ENCODE measurements at places on chromosomes 1 and 21.

DNA sequence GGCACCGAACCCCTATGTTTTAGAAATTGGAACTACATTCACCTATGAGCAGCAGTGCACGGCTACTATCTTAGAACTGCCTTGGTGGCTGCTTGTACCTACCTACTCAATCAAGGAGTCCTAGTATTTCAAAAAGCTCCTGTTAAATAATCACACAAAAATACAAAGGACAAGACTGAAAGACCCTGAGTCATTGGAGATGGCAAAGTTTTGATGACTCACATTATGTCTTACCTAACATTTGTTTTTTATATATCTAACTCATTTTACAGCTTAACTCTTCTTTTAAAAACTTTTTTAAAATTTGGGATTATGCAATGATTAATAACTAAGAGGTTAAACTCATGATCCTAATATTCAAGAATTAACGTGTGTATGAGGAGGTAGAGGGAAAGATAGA is 1206.0 kb upstream of the TMPRSS15 start:
- DNase-seq: no peak

DNA sequence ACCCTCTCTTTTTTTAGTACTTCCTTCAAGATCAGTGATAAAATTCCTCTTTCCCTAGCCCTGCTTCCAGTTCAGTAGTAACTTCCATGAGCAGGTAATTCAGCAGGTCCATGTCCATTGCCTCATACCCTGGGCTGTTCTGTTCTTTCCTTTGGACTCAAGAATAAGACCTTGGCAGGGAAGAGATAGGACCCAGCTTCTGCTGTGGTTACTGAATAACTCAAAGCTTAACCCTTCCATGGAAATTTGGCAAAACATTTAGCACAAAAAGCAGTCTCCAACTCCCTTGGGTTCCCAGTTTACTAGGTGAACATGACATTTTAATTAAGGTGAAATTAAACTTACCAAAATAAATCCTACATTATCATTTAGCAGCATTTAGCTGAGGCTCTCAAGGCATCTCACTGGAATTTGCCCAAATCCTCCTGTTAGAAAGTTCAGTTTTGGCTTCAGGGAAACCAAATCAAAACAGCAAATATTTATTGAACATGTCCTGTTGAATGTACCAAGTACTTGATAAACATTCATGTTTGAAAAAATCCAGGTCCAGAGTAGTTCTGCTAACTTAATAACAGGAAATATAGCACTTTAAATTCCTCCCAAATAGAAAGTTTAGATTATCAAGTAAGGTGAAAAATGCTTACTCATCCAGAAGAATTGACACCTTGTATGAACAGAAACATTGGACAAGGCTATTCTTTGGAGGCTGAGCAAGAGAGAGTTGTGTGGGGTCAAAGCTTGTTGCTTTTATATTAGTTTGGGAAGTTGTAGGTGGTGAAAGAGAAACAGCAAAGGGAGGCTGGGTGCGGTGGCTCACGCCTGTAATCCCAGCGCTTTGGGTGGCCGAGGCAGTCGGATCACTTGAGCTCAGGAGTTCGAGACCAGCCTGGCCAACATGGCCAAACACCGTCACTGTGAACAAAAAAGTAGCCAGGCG is 8.4 kb upstream of the SERPINC1 start:
- DNase-seq: no peak

DNA sequence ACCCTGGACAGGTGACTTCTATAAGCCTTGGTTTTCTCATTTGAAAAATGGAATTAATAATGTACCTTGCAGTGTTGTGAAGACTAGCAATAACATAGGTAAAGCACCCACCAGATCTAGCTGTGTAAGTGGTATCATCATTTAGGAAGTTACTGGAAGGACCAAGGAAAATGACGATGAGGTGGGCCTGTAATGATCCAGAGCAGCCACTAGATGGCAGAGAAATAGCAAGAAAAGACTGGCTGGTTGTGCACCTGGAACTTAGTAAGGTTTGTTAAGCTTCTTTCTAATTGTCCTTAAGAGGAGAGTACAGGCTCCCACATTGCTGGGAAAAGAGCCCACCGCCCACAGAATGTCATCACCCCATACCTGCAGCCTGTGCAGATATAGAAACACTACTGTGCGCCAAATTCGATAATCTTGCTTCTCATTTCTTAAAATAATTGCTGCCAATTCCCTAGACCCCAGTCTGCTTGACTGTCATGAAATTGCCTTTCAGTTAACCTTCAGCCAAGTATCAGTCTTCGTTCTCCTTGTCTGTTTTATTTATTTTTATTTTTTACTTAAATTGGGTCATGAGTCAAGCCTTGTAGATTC is 37.2 kb downstream of the WNT4 start:
- DNase-seq: no peak

GRCh38 chr1:32142446-32143301 is 34.8 kb downstream of the KPNA6 start:
- DNase-seq: peak; percentile 54

- DNase-seq: no peak
These were observed 61.5 kb downstream of the SYT2 start for GRCh38 chr1:202648605-202649226.

DNA sequence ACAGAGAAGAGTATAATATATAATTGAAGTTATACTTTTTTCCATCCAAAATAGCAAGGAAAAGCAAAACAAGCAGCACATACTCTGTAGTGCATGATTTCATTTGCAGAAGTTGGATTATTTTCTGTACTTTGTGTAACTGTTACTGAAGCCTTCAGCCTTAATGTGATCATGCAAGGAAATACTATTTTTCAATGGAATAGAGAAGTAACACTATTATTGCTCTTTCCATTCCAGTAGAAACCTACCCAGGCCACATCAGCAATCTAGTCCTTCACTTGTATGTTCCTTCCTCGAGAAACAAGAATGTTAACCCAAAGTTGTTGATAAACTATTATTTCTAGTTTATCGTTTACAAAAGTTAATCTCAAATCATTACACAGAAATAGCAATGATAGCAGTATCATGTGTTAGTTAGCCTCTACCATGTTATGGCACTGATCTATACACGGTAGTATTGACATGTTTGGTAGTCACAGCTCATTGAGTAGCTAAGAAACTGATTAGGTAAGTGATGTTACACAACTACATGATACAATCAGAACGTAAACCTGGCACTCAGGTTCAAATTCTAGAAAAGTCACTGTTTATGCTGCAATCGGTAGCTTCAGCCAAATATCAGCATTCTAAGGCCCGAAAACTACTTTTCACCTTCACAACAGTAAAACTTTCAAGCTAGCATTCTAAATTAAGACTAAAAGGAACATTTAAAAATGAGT is 37.6 kb upstream of the CHRM3 start:
- no peak for DNase-seq

DNA sequence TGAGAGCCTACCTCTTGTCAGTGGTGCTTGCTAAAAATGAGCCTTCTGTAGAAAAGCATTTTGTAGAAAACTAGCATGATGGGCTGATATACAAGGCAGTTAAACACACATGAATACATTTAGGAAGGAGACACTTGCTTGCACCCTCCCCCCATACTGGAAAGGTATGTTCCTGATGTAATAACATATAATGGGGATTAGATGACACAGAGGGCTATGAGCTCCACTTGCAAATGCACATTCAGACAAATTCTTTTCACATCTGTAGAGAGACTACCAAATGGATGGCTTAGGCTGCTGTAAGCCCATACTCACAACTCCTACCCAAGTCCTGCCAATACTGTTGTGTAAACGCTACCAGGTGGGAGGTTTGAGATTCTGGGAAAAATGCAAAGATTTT is 634.0 kb downstream of the SMYD3 start:
- no peak for DNase-seq

GRCh38 chr21:45986316-45987051 is 4.9 kb downstream of the COL6A1 start:
- DNase-seq: no peak

- no peak for DNase-seq
These were observed 37.8 kb upstream of the SIPA1L2 start for GRCh38 chr1:232667778-232668165.

DNA sequence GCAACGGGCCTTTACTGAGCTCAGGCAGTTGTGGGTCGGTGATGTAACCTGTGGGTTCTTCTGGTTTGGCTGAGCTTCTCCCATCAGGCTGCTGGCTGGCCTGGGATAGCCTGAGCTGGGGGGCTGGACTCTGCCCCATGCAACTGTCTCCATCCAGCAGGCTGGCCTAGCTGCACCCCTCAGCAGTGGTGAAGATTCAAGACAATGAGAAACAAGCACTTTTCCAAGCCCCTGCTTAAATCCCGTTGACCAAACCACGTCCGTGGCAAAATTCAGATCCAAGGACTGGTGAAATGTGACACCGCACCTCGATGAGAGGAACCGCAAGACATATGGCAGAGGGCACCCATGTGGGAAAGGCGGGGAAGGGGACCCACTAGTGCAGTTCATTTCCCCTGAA is 25.6 kb downstream of the PRSS38 start:
- no peak for DNase-seq

DNA sequence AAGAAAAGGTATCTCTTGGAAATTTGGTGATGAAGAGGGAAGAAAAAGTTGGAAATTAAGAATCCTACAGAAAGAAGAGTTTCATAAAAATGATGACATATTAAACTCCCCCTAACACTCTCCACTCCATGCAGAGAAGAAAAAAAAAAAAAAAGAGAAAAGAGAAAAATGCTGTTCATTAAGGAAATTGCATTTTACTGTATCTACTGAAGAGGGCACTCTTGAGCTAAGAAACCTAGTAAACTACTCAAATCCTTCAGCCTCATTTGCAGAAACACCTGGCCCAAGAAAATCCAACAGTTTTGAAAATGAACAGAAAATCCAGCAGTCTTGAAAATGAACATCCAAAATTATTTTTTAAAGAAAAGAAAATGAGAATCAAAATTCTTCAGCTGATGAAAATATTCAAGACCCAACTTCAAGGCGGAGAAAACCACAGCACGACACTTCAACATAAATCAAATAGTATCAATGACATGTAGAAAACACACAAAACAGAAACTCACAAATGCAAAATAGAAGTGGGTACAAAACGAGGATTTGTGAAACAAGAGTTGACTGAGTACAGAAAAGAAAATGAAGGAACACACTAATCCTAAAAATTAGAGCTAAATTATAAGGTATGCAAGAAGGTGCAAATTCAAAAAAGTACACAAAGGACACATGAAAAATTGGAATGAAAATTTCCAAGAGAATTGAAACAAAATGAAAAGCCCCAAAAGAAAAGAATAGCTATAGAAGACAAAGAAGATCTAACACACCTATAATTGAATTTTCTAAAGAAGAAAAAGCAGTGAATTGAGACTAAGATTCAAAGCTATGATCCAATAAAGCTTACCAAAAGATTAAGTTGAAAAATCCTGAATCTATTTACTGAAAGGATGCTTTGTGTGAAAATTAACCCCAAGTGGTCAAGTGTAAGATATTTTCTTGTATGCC is 73.2 kb upstream of the DNAJC6 start:
- DNase-seq: no peak

DNA sequence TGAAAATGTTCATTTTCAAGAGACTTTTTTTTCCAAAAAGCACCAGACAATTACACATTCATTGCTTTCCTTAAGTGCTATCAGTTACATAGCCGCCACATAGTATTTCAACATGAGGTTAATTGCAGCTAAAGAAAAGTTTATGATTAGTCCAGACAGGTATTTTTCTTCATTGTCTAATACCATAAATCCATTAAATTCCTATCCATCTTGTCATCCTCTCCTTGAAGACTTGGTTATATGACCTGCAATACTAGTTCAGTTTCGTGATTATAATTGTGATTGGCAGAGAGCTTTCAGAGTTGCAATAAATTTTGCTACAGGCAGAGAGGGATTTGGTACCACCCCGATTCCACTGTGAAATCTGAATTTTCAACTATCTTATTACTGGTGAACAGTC is 437.7 kb downstream of the GPATCH2 start:
- no peak for DNase-seq

- no peak for DNase-seq
These were observed 88.5 kb upstream of the ETV3 start for GRCh38 chr1:157226739-157227138.

DNA sequence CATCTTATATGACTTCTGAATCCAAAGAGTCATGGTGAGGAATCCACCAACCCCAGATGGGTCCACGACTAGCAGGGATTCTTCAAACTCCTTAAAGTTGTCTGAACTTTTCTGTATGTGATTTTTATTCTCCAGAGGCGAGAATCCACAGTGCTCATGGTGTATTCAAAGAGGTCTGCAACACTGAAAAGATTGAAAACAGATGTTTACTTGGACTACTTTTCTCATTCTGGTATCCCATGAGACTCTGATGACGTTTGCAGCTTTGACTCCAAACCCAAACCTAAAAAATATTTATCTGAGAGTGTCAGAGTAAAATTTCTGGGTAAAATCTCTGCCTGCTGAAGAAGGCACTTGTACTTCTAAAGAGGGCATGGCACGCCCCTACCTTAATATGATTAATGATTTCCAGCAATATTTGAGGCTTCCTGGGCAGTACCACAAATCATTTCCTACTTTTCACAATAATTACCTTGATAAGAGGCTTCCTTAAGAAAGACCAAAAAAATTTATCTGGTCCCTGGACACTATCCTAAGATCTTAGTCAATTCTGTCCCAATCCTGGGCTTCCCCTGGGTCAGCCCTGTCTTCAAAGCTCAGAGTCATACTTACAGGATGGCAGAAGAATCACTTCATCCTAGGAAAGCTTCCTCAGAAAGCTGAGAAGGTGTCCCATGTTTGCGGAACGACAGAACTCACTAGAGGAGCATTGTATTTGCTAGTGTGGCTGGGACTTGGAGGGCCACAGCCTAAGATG is 76.5 kb upstream of the MAP10 start:
- DNase-seq: peak; percentile 46

- no peak for DNase-seq
These were observed 2.4 kb upstream of the IKBKE start for GRCh38 chr1:206467915-206468314.

Data from AG09309 (cell line).